ENCODE measurements at places on chromosomes 4 and X.

DNA sequence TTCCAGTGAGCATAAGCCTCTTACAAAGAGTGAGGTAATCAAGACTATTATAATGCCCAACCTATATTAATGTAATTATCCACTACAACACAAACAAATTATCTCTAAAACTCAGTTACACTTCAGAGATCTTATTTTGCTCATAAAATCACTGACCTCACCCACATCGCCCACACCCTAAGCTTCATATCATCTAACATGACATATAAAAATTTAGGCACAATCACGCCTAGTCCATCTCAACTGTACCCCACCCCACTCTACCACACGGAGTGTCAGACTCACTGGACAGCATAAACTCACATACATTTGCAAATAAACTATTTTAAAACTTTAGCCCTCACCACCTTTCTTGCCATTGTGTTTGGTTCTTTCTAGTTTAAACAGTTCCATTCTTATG lies 252.4 kb downstream of the PCDH7 start:
- DNase-seq = no peak

GRCh38 chr4:109631532-109632108 lies 71.6 kb downstream of the MCUB start:
- DNase-seq = no peak

DNA sequence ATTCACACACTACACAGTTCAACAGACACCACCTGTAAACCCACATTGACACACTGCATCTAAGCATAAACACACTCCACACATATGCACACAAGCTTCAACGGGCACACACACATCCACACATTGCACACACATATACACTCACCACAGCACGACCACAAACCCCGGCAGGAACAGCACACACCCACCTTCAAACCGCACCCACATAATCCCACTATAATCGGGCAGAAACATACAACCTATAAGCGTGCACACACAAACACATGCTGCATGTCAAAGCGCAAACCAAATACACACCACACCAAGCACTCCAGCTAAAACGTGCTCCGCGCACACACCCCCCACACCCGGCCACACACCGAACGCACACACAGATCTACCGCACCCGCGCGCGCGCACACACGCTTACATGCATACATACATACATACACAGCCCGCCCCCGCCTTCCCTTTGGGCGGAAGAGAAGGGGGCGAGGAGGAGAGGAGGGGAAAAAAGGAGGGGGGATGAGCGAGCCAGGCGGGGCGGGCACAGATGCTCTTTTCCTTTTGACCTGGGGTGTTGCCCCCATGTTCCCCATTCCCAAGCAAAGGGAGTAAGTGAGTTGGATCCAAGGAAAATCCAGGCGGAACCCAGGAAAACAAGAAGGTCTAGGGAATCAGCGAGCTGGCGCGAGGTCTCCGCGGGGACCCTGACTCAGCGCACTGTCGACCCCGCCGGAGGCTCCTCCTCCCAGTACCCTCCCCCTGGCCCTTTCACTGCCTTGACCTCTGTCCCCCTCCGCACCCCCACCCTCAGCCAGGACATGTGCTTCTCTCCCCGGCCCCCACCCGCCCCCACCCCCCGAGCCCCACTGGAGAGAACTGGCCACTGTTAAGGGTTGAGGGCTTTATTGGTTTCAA lies 9.9 kb downstream of the ARHGAP36 start:
- no peak for DNase-seq

- no peak for DNase-seq
These were observed 203.5 kb downstream of the RBM46 start for GRCh38 chr4:154984616-154985015.

DNA sequence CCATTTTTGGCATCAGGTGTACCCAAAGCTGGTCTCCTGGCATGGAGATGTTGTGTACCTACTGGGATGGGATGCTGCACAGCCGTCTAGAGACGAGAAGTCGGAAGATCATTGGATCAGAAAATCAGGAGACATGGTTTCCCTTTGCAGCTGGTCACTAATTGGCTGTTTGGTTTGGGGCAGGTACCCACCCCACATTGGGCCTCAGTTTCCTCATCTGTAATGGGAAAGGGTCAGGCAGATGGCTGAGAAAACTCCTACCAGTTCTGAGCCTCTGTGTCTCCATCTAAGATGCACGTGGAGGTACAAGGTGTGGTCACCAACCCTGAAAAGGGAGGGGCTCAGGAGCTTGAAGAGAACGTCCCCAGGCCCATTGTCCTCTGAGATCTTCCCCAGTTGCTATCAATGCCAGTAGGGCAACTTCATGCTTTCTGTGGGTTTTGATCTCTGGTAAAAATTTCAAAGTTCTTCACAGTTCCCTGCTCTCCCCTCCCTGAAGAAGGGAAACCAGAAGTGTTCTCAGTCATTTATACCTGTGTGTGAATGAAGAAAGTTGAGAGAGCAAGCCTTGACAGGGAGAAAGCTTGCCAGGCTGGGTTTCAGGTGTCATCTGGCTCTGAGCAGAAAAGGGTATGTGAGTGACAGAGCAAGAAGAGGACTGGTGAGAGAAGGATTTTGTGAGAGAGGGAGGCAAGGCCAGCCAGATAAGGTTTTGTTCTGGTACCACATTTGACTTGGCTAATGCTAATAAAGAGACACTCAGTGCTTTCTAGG lies 15.1 kb downstream of the TSC22D3 start:
- DNase-seq = no peak

All from suppressor macrophage (primary cell).